ENCODE measurements at places on chromosomes 12 and 14.
A peak's percentile ranks its signal among the peaks of the same experiment; 100 is the strongest.

DNA sequence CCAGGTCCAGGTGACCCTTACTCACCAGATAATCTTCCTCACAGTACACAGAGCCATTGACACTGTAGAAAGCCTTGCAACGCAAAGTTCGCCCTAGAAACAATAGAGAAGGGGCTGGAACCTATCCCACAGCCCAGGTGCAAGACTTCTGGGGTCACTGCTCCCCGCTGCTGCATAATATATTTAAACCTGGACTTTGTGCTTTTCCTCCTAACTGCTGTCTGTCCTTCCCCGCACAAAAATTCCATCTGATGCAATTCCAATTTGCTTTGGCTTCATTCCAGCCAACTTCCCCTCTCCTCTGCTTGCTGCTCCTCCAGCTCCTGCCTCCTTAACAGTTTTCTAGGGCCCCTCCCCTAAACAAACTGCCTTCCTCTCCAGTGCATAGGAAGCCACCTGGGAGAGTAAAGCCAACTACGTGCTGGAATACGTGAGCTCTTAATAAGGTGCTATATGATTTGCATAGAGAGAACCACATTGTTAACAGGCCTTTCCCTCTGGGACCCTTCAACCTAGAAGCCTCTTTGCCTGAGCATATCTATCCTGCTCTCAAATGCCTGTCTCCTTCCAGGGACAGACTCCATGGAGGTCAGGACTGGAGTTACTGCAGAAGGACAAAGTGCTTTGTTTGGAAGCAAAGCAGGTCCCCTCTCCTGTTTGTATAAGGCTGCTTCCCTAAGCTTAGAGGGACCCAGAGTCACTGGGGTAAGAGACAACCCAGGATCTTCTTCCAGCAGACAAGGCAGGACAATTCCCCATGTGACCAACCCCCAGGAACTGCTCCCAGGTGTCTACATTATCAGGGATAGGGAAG, 5.5 kb downstream of the AJUBA start:
- no peak overlapping the region for H3K4me3 ChIP-seq
- peaks cover 24% of the 10 kb centered on the region for H3K27me3 ChIP-seq
- no peak overlapping the region for H3K27ac ChIP-seq
- no peak for DNase-seq
- H3K4me1 ChIP-seq = peaks cover 6% of the 10 kb centered on the region
- H3K36me3 ChIP-seq = no peaks in the 10 kb centered on the region

DNA sequence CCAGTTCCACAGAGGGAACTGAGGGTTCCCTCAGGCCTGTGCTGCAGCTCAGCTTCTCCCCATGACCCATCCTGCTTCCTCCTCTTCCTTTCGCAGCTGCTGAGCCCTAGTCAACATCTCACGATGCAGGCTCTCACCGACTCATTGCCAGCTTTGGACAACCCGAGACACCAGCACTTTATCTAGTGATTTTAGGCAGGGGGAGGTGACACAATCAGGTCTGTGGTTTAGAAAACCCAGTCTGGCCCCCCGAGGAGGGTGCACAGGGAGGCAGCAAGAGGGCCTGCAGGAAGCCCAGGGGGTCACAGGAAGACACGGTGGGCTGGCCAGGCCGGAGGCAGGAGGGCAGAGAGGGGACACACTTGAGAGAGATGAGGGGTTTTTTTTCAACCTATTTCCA, 35.4 kb downstream of the DIO3 start:
- H3K27me3 ChIP-seq = no peaks in the 10 kb centered on the region
- H3K4me1 ChIP-seq = peaks cover 51% of the 10 kb centered on the region
- H3K27ac ChIP-seq = peak overlapping the region; percentile 80
- H3K36me3 ChIP-seq = peaks cover 27% of the 10 kb centered on the region
- no peak for DNase-seq
- no peak overlapping the region for H3K4me3 ChIP-seq

DNA sequence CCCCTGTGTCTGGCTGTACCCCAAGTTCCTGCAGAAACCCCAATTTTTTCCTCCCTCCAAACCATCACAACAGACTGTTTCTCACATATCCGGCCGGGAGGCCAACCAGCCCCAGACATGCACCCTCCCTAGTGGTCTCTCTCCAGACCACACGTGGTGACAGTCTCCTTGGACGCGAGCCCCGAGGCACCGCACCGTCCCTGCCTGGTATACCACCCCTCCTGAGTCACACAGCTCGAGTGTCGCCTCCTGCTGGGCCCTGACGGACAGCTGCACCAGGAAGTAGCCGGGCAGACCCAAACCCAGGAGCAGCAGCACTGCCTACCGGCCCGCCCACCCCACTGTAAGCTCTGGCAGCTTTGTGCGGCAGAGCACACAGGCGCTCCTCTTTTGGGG, 97.4 kb downstream of the RFLNA start:
- H3K27me3 ChIP-seq = no peaks in the 10 kb centered on the region
- peaks cover 41% of the 10 kb centered on the region for H3K4me1 ChIP-seq
- DNase-seq = peak; percentile 35
- H3K36me3 ChIP-seq = peaks cover 11% of the 10 kb centered on the region
- H3K27ac ChIP-seq = peak overlapping the region; percentile 18

DNA sequence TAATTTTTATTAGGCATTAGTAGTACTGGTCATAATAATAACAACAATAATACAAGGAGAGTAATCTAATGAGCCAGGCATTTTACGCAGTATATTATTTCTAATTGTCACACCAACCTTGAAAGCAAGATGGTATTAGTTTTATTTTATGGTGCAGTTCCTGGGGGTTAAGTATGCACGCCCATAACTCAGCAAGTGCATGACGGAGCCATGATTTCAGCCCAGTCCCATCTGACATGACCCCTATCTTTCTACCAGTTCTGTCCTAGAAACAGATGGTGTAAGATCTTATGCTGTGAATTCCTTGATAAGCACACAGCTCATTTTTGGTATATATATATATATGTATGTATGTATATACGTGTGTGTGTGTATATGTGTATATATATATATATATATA, 106.0 kb downstream of the AEBP2 start:
- no peak overlapping the region for H3K27ac ChIP-seq
- no peak for DNase-seq
- H3K4me1 ChIP-seq = no peaks in the 10 kb centered on the region
- peaks cover 16% of the 10 kb centered on the region for H3K36me3 ChIP-seq

DNA sequence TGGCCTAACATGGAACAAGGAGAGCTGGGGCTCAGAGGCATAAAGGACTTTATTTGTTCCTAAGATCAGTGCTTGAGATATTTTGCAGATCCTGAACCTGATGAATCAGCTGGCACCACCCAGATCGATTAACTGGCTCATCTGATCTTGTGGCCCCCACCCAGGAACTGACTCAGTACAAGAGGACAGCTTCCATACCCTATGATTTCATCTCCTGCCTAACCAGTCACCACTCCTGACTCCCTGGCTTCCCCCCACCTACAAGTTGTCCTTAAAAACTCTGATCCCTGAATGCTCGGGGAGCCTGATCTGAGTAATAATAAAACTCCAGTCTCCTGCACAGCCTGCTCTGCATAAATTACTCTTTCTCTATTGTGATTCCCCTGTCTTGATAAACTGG, 5.1 kb downstream of the C12orf56 start:
- no peak for DNase-seq
- H3K27ac ChIP-seq = peak overlapping the region; percentile 76
- peaks cover 2% of the 10 kb centered on the region for H3K27me3 ChIP-seq
- peaks cover 19% of the 10 kb centered on the region for H3K4me1 ChIP-seq

DNA sequence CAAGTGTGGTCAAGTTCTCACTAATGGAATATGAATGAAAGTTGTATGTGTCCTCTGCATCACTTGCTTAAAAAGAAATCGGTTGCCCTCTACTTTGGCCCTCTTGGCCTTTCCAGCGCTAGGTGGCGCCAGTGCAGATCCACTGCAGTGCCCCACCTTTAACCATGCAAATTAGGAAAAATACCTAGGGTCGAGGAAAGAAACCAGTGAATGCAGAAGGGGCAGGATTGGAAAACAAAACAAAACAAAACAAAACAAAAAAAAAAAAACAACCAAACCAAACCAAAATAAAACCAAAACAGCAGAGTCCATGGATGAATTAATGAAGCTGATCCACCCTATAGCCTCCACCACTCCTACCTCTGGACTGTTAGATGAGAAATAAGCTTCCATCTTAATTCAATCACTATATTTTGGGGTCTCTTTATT, 12.9 kb upstream of the NEMF start:
- peak; percentile 88 for DNase-seq
- H3K4me3 ChIP-seq = no peak overlapping the region
- H3K36me3 ChIP-seq = peaks cover 2% of the 10 kb centered on the region
- no peak overlapping the region for H3K27ac ChIP-seq
- H3K4me1 ChIP-seq = peaks cover 30% of the 10 kb centered on the region

GRCh38 chr12:14901228-14901562, 15.5 kb upstream of the MGP start:
- peaks cover 4% of the 10 kb centered on the region for H3K36me3 ChIP-seq
- no peak for DNase-seq
- H3K4me1 ChIP-seq = peaks cover 3% of the 10 kb centered on the region
- no peaks in the 10 kb centered on the region for H3K27me3 ChIP-seq
- H3K27ac ChIP-seq = no peak overlapping the region

GRCh38 chr12:76866726-76867125, 12.1 kb downstream of the CSRP2 start:
- peaks cover 8% of the 10 kb centered on the region for H3K27me3 ChIP-seq
- DNase-seq = no peak
- no peak overlapping the region for H3K27ac ChIP-seq
- no peaks in the 10 kb centered on the region for H3K36me3 ChIP-seq

- H3K4me3 ChIP-seq = peak overlapping the region; percentile 57
- no peaks in the 10 kb centered on the region for H3K36me3 ChIP-seq
- no peak for DNase-seq
- H3K4me1 ChIP-seq = peaks cover 12% of the 10 kb centered on the region
- peak overlapping the region; percentile 71 for H3K27ac ChIP-seq
These were observed 27.0 kb upstream of the EID3 start for GRCh38 chr12:104276273-104277131.

DNA sequence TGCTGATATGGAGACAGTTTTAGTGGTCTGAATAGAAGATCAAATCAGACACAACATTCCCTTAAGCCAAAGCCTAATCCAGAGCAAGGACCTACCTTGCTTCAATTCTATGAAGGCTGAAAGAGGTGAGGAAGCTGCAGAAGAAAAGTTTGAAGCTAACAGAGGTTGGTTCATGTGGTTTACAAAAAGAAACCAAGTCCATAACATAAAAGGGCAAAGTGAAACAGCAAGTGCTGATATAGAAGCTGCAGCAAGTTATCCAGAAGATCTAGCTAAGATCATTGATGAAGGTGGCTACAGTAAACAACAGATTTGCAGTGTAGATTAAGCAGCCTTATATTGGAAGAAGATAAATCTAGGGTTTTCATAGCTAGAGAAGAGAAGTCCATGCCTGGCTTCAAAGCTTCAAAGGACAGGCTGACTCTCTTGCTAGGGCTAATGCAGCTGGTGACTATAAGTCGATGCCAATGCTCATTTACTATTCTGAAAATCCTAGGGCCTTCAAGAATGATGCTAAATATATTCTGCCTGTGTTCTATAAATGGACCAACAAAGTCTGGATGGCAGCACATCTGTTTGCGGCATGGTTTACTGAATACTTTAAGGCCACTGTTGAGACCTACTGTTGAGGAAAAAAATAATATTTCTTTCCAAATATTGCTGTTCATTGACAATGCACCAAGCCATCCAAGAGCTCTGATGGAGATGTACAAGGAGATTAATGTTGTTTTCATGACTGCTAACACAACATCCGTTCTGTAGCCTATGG, 361.0 kb downstream of the DPF3 start:
- no peak for DNase-seq
- H3K36me3 ChIP-seq = peaks cover 28% of the 10 kb centered on the region
- H3K27ac ChIP-seq = peak overlapping the region; percentile 77
- peaks cover 92% of the 10 kb centered on the region for H3K4me1 ChIP-seq
- peaks cover 11% of the 10 kb centered on the region for H3K27me3 ChIP-seq

DNA sequence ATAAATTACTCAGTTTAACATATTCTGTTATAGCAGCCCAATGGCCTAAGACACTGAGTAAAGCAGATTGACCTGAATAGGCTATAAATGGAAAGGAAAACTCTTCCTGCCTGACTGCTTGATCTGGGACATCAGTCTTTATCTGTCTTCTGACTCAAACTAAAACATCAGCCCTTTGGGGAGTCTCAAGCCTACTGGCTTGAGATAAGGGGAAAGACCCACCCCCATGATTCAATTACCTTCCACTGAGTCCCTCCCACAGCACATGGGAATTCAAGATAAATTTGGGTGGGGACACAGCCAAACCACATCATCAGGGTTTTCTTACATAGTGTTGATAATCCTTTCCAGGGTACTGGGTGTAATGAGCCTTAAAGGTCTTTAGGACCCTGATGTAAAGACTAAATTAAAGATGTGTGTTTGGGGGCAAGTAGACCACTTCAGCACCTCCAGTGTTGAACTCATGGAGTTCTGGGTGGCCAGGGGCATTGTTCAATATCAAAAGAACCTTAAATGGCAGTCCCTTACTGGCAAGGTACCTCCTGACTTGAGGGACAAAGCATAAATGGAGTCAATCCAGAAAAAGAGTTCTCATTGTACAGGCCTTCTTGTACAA, 67.8 kb downstream of the TSHR start:
- H3K4me3 ChIP-seq = no peak overlapping the region
- no peaks in the 10 kb centered on the region for H3K4me1 ChIP-seq
- peaks cover 4% of the 10 kb centered on the region for H3K27me3 ChIP-seq
- no peaks in the 10 kb centered on the region for H3K36me3 ChIP-seq
- DNase-seq = no peak

DNA sequence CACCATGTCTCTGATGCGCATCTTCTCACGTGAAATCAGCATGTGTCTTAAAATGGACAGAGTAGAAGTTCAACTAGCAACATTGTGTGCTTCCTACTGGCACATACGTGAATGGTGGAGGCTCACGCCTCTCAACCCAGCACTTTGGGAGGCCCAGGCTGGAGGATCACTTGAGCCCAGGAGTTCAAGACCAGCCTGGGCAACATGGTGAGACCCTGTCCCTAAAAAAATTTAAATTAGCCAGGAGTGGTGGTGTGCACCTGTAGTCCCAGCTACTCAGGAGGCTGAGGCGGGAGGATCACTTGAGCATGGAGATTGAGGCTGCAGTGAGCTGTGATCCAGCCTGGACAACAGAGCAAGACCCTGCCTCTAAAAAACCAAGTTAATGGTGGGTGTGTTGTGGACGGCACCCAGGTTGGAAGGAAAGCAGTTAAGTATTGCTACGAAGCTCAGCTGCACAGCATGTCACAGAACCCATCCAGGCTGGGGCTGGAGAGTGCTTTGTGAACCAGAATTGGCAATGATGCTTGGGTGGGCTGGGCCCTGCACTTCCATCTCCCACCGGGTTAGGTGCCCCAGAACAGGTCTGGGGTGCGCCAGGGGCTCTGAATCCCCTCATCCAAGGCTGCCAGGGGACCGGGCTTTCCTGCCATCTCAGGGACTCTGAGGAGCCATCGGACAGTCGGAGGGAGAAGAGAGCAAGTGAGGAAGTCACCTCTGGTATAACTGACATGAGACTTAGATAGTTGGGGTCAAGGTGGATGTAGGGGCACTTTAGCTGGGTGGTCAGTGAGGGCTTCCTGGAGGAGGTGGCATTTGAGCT, 33.0 kb upstream of the ULK1 start:
- H3K4me1 ChIP-seq = no peaks in the 10 kb centered on the region
- H3K36me3 ChIP-seq = no peaks in the 10 kb centered on the region
- no peak overlapping the region for H3K27ac ChIP-seq
- H3K4me3 ChIP-seq = no peak overlapping the region

- H3K36me3 ChIP-seq = no peaks in the 10 kb centered on the region
- H3K4me1 ChIP-seq = no peaks in the 10 kb centered on the region
- H3K4me3 ChIP-seq = no peak overlapping the region
- no peak overlapping the region for H3K27ac ChIP-seq
These were observed 86.5 kb downstream of the SRGAP1 start for GRCh38 chr12:63930971-63931370.

GRCh38 chr14:32719601-32720000, 219.1 kb upstream of the NPAS3 start:
- no peaks in the 10 kb centered on the region for H3K27me3 ChIP-seq
- H3K36me3 ChIP-seq = no peaks in the 10 kb centered on the region
- H3K27ac ChIP-seq = no peak overlapping the region
- no peak for DNase-seq
- H3K4me1 ChIP-seq = no peaks in the 10 kb centered on the region
- no peak overlapping the region for H3K4me3 ChIP-seq

All from activated CD8-positive, alpha-beta T cell treated with anti-CD3 and anti-CD28 coated beads, Interleukin-2, amount 10 ng/mL, durations not matched to agents 7 days and 5 days (primary cell).